Stimulated activated CD4-positive, alpha-beta T cell treated with anti-CD3 and anti-CD28 coated beads, Interleukin-2, amount 100 ng/mL, for 24 hours (primary cell): ENCODE measurements at places on chromosomes 3 and 15.

GRCh38 chr15:28106294-28107110, 7.4 kb upstream of the OCA2 start:
- DNase-seq: peak; percentile 44

- DNase-seq: no peak
These were observed 26.2 kb downstream of the HES1 start for GRCh38 chr3:194162070-194162678.

DNA sequence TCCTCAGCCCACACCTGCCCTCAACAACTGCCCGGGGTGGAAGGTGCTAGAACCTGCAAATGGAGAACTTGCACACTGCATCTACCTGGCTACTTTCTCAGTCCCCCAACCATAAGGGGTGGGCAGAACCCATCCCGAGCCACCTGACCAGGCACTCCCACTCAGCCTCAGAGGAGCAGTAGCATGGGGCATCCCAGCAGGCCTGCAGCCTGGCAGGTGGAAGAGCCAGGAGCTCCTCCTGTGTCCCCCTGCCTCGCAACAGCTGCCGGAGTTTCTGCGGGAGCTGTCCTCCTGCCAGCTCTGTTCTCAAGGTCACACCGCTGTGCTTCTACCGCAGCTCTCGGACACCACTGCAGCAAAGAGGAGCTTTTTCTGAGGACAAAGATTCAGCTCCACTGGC, 27.5 kb downstream of the RAB6B start:
- DNase-seq: no peak

GRCh38 chr15:48020166-48020565, 100.6 kb upstream of the SLC24A5 start:
- no peak for DNase-seq

DNA sequence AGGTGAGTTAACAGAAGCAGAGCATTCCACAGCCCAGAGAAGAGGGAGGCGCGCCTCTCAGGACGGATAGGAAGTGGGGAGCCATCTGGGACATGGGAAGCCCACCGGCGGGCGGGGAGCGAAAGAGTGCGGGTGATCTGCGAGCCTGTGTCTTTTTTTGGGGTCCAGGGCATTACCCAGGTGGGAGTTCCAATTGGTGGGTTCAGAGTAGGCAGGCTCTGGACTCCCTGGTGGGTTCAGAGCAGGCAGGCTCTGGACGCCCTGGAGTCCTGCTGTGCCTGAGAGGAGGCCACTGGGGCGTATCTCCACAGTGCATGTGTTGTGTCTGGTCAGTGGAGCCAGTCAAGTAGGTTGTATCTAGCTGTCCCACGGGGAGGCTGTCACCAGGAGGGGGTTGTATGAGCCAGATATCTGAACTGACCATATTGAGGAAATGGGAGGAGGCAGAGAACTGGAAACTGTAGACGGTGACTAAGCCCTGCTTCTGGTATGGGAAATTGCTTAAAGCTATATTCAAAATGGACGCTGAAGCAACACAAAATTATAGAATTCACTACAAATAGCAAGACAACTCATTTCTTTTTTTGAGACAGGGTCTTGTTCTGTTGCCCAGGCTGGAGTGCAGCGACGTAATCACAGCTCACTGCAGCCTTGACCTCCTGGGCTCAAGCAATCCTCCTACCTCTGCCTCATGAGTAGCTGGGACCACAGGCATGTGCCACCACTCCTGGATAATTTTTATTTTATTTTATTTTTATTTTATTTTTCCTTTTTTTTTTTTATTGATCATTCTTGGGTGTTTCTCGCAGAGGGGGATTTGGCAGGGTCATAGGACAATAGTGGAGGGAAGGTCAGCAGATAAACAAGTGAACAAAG, 34.5 kb upstream of the CHST2 start:
- no peak for DNase-seq

- DNase-seq: no peak
These were observed 147.8 kb downstream of the SLC9A9 start for GRCh38 chr3:143700431-143700975.

DNA sequence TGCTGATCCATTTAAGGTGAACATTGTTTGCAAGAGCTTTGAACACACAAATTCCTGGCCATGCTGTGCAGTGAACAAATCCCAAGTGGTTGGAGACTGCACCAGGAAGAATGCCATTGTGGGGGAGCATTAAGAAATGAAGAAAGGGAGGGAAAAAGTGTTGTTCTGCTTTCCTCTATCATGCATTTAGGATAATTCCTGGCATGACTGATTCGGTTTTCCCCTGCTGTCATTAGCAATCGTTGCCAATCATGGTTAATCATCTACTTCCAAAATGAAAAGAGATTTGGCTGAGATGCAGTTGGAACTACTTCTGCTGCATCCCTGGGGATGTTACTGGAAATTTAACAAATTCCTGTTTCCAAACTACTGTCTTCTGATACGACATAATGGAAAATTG, 73.7 kb upstream of the ZPLD1 start:
- no peak for DNase-seq

GRCh38 chr15:101389362-101389761, 94.3 kb upstream of the SNRPA1 start:
- no peak for DNase-seq

DNA sequence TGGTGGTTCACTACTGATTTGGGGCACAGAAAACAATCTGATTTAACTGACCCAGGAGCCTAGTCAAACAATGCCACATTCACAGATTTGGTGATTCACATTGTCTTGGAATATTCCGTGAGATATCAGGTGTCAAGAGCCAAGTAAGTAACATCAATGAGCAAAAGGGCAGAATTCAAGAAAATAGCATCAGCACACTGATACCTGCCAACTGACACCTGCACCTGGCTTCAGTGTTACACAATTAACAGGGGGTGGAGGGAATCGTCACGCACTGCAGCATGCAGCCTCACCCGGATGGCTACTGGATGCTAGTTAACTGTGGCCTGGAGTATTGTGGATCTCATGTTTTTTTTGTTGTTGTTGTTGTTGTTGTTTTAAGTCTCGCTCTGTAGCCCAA, 17.6 kb downstream of the CCNL1 start:
- no peak for DNase-seq

DNA sequence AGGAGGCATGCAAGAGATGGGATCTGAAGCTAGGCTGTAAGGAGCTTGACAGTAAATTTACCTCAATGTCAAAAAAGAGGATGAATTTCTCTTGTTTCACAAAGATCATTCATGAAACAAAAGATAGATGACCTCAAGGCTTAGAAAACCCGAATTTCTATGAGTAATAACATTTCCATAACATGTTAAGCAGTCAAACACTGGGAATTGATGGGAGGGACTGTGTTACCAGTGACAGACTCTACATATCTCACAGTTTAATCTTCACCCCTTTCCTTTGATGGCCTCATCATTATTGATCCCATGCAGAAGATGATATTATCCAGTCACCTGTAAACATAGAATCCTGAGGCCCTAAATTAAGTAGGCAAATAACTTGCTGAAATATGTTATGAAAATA, 53.5 kb upstream of the VGLL3 start:
- DNase-seq: no peak

DNA sequence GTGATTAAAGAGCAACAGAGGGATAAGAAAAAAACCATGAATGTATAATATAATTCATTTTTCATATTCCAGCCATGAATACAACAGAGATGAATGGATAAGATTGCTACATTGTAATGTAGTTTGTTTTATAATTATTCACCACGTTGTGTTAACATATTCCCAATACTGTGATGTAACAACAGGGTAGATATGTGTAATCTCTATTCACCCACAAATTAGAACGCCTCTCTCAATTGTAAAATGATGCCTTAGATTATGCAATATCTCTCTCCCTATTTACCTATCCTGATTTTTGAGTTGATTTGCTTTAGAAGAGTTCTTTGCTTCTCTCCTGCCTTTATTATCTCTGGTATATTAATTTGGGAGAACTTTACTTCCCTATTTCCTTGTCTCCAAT, 193.6 kb downstream of the AGBL1 start:
- no peak for DNase-seq

DNA sequence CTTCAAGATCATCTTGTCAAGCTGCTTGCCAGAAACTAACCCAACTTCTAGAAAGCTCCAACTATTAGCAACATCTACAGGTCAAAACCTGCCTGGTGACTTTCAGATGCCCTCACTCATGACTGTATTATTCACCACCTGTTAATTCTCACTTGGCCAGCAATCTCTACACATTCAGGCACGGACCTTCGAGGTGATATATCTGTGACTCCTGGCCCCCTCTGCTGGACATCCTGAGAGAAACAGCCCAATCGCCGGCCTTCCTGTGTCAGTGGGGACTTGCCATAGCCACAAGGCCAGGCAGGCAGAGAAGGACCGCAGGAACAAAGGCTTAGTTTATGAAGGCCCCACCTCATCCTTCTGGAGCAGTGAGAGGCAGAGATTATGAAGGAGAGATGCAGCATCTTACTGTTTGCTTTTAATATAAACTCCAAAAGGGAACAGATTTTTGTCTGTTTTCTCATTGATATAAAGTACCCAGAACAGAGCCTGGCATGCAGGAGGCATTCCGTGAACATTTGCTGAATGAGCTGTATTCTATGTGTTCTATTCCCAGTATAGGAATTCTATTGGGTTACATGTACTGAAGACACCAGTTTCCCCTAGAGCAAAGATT, 24.4 kb upstream of the OCA2 start:
- DNase-seq: peak; percentile 61

- DNase-seq: no peak
These were observed 28.3 kb downstream of the SUCNR1 start for GRCh38 chr3:151901644-151902285.

GRCh38 chr3:81872566-81872965, 111.1 kb upstream of the GBE1 start:
- DNase-seq: no peak

- DNase-seq: no peak
These were observed 309.3 kb downstream of the SV2B start for GRCh38 chr15:91409387-91409786.

- DNase-seq: no peak
These were observed 30.8 kb downstream of the ARHGEF26 start for GRCh38 chr3:154151969-154152368.

- DNase-seq: no peak
These were observed 869.4 kb downstream of the NAALADL2 start for GRCh38 chr3:175728566-175728965.

GRCh38 chr3:18228060-18228459, 197.1 kb downstream of the SATB1 start:
- no peak for DNase-seq

DNA sequence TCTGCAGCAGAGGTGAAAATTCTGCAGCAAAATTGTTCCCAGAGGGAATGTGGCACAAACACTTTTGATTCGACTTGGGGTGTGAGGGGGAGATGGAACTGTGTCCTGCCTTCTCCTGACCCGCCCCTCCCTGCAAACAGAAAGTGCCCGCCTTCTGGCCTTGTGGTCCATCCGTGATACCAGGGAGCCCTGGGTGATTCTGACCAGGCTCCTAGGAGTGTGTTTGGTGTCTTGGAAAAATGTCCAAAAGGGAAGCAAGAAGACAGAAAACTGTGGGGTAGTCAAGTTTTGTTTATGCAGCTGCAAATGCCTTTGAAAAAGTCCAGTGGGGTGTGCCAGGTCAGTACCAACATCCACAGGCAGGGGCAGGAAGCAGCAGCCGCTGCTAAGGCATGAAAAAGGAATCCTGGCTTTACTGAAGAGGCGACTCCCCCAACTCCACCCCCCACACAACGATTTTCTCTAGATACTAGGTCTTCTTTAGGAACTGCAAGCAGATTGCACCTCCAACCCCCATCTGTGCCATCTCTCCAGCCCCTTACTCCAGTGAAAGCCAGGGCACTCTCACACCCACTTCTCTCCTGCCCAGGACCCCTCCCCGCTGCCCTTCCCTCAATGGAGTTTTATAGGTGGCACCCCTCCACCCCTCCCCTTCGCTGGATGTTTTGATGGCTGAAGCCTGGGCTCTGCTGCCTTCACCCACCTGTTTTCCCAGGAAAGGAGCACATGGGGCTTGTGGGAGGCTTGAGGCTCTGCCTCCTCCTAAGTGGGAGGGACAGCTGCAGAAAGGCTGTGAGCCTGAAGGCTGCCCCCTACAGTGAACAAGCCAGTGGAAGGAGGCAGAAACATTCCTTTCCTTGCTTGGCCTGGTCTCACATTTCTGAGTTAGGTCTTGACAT, 82.4 kb upstream of the HERC1 start:
- no peak for DNase-seq

DNA sequence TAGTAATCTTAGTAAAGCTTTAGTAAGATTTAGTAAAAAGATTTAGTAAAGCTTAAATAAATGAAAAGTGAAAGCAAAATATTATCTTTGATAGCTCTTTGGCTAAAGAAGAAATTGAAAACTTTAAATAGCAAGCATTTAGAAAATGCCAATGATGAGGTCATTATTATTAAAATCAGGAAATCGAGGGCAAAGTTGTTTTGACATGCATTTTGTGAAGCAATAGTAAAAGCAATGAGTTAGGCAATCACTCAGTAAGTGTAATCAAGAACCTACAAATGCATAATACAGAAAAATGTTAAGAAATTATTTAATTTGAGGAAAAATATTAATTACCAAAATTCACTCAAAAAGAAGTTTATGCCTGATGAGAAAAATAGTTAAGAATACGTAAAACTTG, 280.3 kb upstream of the MME start:
- DNase-seq: no peak
